ENCODE measurements at places on chromosomes 11 and 22. TPM values are rescaled to one million over a fixed set of nuclear protein-coding genes. Genes with fewer than 3 reads are reported as not detected.
A peak's percentile ranks its signal among the peaks of the same experiment; 100 is the strongest.

DNA sequence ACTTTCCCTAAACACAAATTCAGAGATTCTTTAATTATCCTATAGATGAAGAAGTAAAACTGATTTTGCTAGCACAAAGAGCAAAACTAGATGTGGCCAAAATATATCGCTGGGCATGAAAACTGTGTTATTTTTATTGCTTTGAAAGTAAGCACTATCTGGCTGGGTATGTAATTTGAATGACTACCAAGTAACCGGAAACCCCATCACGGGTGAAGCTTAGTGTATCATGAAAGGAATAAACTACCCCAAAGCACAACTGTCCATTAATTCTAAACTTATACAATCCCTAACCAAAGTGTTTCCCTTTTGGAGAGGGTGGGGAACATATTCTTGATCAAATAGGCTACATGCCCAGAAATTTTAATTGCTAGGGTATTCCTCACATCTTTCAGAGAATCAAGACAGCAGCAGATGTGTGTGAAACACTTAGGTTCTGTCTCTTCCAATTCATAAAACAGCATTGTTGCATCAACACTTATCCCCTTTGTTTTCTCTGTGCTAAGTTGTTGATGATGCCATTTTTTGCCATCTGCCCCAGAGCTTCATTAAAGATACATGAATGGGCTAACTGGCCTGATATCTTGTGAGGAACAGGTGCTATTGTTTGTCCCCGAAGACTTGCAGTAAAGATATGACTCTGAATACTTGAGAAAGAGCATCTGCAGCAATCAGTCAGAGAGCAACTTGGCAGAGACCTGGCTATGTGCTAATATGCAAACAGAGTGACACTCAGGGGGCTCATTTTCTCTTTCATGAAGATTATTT lies 238.2 kb downstream of the SOX6 start:
- H3K27me3 ChIP-seq: no peaks in the 10 kb centered on the region
- no peaks in the 10 kb centered on the region for H3K36me3 ChIP-seq
- no peak overlapping the region for H3K27ac ChIP-seq
- H3K4me3 ChIP-seq: no peak overlapping the region
- no peaks in the 10 kb centered on the region for H3K4me1 ChIP-seq

DNA sequence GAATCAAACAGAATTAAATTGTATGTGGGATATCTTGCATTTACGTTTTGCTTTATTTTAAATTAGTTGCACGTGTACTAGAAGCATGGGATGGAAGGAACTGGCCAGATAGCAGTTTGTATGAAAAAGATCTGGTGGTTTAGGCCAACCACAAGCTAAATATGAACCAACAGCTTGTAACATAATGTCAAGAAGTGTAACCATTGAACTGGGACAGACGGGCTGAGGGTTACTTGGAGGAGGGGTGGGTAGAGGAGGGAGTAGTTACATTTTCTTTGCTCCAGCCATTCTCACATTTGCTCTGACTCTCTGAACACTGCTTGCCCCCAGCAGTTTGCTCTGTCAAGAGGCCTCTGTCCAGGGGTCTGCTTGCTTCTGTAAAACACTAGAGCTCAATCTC lies 31.7 kb upstream of the CXCR5 start:
- no peaks in the 10 kb centered on the region for H3K27me3 ChIP-seq
- H3K27ac ChIP-seq: no peak overlapping the region
- no peaks in the 10 kb centered on the region for H3K4me1 ChIP-seq
- H3K4me3 ChIP-seq: no peak overlapping the region
- no peaks in the 10 kb centered on the region for H3K36me3 ChIP-seq

DNA sequence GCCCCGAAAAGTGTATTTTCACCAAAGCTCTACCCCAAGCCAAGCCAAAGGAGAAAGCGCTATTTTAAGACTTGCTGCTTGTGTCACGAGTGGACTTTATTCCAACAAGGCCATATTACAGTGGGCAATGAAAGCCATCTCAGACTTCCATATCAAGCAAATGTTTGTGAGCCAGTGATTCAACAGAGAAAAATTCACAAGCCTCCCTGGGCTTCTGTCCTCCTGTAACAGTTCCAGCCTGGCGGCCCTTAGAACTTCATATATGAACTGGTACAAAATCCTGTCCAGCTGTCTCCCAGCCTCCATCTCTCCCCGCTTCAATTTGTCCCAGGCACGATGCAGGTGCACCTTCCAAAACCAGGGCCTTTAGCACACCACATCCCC lies 11.2 kb downstream of the LARGE1 start:
- no peaks in the 10 kb centered on the region for H3K36me3 ChIP-seq
- H3K27me3 ChIP-seq: no peaks in the 10 kb centered on the region
- peaks cover 1% of the 10 kb centered on the region for H3K4me1 ChIP-seq
- no peak overlapping the region for H3K4me3 ChIP-seq

- no peaks in the 10 kb centered on the region for H3K27me3 ChIP-seq
- H3K36me3 ChIP-seq: no peaks in the 10 kb centered on the region
- H3K4me3 ChIP-seq: no peak overlapping the region
- DNase-seq: no peak
Observed at GRCh38 chr11:22037505-22037904, 155.4 kb upstream of the ANO5 start.

- DNase-seq: no peak
- no peak overlapping the region for H3K27ac ChIP-seq
- no peaks in the 10 kb centered on the region for H3K27me3 ChIP-seq
- H3K4me1 ChIP-seq: no peaks in the 10 kb centered on the region
Observed at GRCh38 chr22:30046716-30047363, 33.4 kb upstream of the HORMAD2 start.

GRCh38 chr22:47031628-47031915 lies 269.1 kb downstream of the TBC1D22A start:
- H3K27ac ChIP-seq: no peak overlapping the region
- H3K27me3 ChIP-seq: no peaks in the 10 kb centered on the region
- H3K4me1 ChIP-seq: peaks cover 23% of the 10 kb centered on the region
- no peak for DNase-seq
- H3K4me3 ChIP-seq: no peak overlapping the region
- no peaks in the 10 kb centered on the region for H3K36me3 ChIP-seq

- peaks cover 8% of the 10 kb centered on the region for H3K4me1 ChIP-seq
- no peak overlapping the region for H3K27ac ChIP-seq
Observed at GRCh38 chr11:119496469-119496868, 73.5 kb upstream of the THY1 start.

DNA sequence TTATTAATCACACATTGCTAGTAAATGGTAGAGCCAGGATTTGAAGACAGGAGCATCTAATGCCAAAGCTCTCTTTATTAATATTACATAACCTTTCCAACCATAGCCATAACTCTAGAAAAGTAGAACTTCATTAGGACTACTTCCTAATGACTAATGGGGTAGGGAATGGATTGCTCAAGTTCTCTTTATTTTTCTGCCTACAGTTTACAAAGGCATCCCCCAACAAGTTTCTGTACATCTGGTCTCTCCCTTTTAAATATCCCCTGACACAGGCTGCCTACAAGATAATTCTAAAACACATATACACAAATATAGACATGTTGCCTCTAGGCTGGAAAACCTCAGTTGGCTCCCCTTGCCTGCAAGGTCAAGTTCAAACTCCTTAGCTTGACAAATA lies 534.9 kb downstream of the SOX6 start:
- no peak overlapping the region for H3K4me3 ChIP-seq
- H3K27me3 ChIP-seq: no peaks in the 10 kb centered on the region
- DNase-seq: no peak
- no peaks in the 10 kb centered on the region for H3K36me3 ChIP-seq
- H3K27ac ChIP-seq: no peak overlapping the region

GRCh38 chr22:20229916-20230775 lies 38.0 kb downstream of the RTN4R start:
- no peak for DNase-seq
- no peak overlapping the region for H3K4me3 ChIP-seq
- H3K4me1 ChIP-seq: no peaks in the 10 kb centered on the region
- no peaks in the 10 kb centered on the region for H3K27me3 ChIP-seq
- H3K27ac ChIP-seq: no peak overlapping the region
- H3K36me3 ChIP-seq: no peaks in the 10 kb centered on the region

GRCh38 chr11:1342946-1343345 lies 33.5 kb upstream of the TOLLIP start:
- H3K4me1 ChIP-seq: no peaks in the 10 kb centered on the region
- no peak overlapping the region for H3K27ac ChIP-seq
- H3K36me3 ChIP-seq: no peaks in the 10 kb centered on the region

DNA sequence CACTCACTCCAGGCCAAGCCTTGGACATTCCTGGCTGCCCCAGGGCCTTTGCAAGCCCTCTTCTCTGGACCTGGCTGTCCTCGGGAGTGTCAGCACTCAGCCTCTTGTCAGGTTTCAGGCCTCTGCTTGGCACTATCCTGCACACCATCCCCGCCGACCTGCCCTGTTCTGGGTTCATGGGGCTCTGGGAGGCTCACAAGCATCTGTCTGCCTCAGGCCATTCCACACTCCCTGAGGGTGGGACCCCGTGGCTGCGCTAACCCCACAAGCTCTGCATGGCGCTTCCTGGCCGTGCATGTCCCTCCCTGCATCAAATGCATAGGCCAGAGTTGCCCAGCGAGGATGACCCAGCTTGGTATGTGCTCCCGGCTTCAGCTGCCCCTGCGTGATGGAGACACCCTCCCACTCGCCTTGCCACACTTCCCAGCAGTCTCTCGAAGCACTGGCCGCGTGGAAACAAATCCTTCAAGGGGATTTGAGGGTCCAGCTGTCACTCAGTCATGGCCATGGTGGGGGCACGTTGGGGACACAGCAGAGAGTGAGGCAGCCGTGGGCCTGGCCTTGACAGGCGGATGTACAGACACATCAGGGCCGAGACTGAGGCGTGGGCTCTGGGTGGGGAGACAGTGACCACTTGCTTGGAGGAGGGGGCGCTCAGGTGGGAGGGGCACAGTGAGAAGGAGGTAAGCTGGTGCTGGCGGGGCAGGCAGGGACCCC lies 87.3 kb downstream of the KCNQ1 start:
- peaks cover 8% of the 10 kb centered on the region for H3K4me1 ChIP-seq
- no peak overlapping the region for H3K27ac ChIP-seq
- no peak for DNase-seq
- 0 out of 2 replicates have a peak, but pooled peaks cover 2% of the 10 kb centered on the region for H3K27me3 ChIP-seq
- H3K4me3 ChIP-seq: no peak overlapping the region

DNA sequence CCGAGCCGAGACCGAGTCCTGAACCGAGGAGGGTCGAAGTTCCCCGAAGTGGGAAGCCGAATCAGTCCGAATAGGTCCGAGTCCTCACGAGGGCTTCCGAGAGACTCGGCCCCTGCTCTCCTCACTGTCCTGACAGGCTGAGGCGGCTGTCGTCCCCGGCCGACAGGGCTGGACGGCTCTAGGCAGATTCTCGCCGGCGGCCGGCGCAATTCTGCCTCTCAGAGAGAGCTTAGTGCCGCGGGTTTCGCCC lies 191 bp upstream of the DEAF1 start:
- H3K27me3 ChIP-seq: no peaks in the 10 kb centered on the region
- H3K4me3 ChIP-seq: peak overlapping the region; percentile 66
- peak overlapping the region; percentile 97 for H3K27ac ChIP-seq
- no peaks in the 10 kb centered on the region for H3K36me3 ChIP-seq

DNA sequence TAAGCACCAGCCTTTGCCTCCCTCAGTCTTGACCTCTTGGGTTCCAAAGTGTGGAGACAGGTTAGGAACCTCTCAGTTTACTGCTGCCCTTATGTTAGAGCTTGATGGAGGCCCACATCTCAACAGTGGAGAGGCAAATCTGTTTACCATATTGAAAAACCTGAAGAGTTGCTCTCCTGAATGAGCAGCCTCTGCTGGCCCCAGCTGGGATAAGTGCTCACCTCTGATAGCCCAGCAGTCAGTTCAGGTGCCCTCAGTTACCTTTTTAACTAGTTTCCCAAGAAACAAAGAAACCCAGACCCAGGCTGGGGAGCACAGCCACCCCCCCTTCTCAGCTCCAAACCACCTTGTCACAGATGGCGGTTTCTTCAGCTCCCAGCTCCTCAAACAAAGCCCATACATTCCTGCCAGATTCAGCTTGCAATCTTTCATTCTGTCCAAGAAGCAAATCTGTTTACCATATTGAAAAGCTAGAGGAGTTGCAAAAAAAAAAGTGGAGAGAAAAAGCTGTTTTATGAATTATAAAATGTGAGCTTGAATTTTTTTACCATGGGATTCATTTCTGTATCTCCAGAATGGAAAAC lies 57.2 kb downstream of the PPFIBP2 start:
- H3K4me3 ChIP-seq: no peak overlapping the region
- DNase-seq: no peak
- no peaks in the 10 kb centered on the region for H3K27me3 ChIP-seq

- no peak overlapping the region for H3K27ac ChIP-seq
- H3K4me3 ChIP-seq: no peak overlapping the region
- peaks cover 21% of the 10 kb centered on the region for H3K36me3 ChIP-seq
- no peaks in the 10 kb centered on the region for H3K27me3 ChIP-seq
Observed at GRCh38 chr11:106092446-106092845, 15.0 kb downstream of the AASDHPPT start.

GRCh38 chr22:38947321-38948140 lies 9.9 kb upstream of the APOBEC3A start:
- H3K4me3 ChIP-seq: no peak overlapping the region
- H3K4me1 ChIP-seq: no peaks in the 10 kb centered on the region
- H3K27ac ChIP-seq: no peak overlapping the region

DNA sequence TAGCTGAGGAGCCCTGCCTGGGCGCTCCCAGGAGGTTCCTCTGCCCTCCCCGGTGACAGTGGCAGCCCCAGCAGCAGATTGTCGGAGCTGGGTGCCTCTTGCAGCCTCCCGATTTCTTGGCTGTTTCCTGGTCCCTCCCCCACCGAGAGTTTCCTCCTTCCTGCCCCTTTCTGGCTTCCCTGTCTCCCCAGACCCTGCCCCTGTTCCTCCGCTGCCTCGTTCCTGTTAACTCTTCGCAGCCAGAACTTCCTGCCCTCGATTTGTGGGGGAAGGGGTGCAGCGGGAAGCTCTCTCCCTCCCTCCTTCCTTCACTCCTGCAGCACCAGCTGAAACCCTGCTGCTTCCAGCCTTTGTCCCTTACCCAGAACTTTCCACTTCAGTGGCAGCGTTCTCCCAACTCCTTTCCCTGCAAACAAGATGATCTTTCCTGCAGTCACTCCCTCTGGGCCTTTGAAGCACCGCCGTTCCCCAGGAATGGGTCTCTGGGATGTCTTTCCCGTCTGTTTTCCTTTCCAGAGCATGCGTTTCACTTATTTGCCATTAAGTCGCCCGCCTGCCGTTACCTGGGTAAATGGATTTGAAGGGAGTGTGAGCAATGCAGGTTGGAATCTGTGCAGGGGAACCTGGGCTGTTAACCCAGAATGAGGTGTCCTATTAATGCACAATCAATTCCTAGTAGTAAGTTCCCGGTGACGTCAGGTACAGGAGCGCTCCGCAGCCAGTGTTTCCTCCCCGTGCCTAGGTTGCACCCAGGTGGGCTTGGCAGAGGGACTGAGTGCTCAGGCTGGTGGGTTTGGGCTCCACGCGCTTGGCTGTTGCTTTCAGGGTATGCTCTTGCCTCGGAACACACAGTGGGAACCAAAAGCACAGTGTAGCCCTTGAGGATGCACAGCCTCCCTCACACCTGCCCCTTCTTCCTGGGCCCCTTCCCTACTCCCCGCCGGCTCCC lies 4.3 kb downstream of the GRK2 start:
- DNase-seq: peak; percentile 73
- no peak overlapping the region for H3K4me3 ChIP-seq
- 0 out of 2 replicates have a peak overlapping the region, but pooled peaks have one; percentile 10 for H3K27ac ChIP-seq
- H3K4me1 ChIP-seq: peaks cover 30% of the 10 kb centered on the region
- 0 out of 2 replicates have a peak, but pooled peaks cover 3% of the 10 kb centered on the region for H3K36me3 ChIP-seq

The CDC42EP1 gene
- total RNA-seq: 11.2 TPM

The OTUB1 gene
- total RNA-seq: 112 TPM

The ZNF280B gene
- 11.7 TPM for total RNA-seq

The FJX1 gene
- 14.2 TPM for total RNA-seq

The H19 gene
- total RNA-seq: 5.2 TPM

The OVCH2 gene
- total RNA-seq: 0.78 TPM

The KMT5B gene
- 40.8 TPM for total RNA-seq

The MS4A1 gene
- total RNA-seq: not detected

The ENTHD1 gene
- total RNA-seq: not detected

Data from H1 (cell line).